ENCODE measurements at places on chromosomes 6 and 20.

DNA sequence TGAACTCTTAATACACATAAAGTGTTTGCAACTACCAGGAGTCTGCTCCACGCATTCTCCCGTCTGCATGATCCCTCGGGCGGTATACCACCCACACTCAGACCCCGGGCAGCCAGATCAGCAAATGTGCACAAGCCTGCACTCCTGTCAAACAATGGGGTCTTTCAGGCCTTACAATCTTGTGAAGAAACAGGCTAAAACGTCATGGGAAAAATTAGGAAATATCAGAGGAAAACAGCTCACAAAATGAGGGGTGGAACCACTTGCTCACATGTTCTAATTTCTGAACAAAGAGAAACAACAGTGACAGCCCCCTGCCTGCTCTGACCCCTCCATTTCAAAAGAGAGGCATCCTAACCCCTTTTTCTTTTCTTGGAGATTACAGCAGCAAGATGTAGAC is 69.4 kb downstream of the BACH2 start:
- DNase-seq = no peak

- no peak for DNase-seq
Measured at GRCh38 chr6:159981403-159982245, 12.7 kb downstream of the IGF2R start.

DNA sequence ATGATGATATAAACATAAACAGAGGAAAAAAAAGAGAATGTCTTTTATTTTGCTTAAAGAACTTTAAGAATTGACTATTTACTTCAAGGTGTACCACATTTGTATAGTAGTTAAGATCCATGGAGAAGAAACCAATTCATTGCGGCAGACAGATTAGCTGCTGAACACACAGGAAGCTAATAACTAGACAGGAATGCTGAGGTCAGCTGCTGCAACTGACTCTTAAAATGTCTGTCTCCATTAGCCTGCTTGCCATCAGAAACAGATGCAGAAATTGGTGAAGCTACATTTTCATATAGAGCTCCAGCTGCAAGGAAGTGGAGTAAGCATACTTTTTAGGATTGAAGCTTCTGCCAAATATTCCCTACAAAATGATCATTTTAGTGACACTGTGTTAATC is 939.5 kb downstream of the EPHA7 start:
- DNase-seq = no peak

GRCh38 chr6:33641144-33641543 is 20.0 kb downstream of the ITPR3 start:
- no peak for DNase-seq

DNA sequence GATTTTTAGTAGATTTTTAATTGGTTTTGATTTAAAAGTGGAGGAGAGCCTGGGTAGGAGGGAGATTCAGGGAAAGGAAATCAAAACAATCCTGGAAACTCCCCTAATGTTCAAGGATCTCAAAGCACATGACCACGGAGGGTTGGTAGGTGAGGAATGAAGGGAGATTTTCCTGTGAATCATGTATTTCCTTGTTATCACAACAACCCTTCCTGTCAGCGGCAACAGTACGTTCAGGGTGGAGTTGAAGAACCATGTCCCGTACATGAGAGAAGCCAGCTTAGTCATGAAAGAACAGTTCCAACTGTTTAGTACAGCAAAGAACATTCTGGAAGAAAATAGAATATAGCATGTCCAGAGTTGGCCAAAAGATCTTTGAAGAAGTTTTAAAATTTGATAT is 79.4 kb upstream of the SCAF8 start:
- peak; percentile 27 for DNase-seq

- no peak for DNase-seq
Measured at GRCh38 chr20:15655295-15655874, 917.9 kb downstream of the KIF16B start.

DNA sequence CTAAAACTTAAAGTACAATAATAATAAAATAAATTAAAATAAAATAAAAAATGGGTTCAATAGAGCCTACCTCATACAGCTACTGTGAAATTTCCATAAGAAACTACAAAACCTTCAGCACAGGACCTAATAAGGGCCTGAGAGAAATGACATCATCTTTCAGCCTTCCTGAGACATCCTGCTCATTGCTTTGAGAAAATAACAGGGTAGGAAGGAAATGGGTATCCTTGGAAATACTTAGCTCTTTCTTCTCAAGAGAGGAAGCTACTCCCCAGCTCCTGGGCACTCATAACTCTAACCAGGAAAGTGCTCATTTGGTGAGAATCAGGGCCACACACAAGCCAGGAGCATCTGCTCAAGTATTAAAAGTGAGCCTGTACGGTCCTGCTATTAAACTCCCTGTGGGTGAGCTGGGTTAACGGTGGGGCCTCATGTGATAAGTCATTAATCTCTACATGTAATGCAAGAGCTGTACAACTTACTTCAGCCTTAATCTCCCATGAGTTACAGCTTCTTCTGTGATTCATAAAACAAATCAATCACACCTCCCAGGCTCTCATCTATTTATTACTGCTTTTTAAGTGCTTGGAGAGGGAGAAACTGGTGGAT is 141.4 kb downstream of the MAFB start:
- DNase-seq = no peak

GRCh38 chr20:11459090-11459890 is 458.4 kb upstream of the BTBD3 start:
- peak; percentile 17 for DNase-seq

DNA sequence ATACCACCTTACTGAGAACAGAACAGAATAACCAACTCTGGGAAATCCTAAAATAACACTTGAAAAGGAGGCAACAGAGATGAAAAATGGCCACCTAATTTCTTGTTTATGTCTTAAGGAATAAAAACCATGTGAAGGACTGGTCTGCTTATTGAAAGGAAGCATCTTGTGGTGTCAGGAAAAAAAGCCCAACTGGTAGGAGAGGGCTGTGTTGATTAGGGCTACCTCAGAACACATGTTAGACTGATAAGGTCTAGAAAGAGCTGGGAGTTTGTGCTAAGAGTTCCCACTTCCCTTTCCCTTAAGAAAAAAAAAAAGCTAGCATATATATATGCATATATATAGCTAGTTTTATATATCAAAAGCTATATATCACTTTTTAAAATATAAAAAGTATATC is 425.3 kb upstream of the BTBD3 start:
- DNase-seq = no peak

DNA sequence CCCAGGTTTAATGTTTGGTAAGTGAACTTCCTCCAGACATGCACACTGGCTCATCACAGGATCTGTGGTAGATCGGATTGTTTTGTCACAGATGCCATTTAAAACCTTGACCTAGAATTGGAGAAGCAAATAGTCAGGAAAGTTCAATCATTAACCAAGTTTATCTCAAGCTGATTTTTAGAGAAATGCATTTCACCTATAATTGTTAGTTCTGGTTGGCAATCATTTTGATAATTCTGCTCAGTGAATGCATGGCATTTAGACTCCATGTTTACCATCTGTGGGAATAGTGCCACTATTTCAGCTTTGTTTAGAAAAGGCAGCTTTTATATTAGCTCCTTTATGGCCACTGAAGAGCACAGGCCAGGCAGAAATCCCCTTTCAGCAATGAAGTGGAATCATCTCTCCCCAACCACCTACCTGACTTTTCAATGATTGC is 73.9 kb upstream of the IPCEF1 start:
- DNase-seq = no peak

GRCh38 chr6:112061605-112062004 is 7.7 kb downstream of the CCN6 start:
- DNase-seq = no peak

GRCh38 chr6:35945650-35946025 is 24.7 kb upstream of the SRPK1 start:
- DNase-seq = no peak

DNA sequence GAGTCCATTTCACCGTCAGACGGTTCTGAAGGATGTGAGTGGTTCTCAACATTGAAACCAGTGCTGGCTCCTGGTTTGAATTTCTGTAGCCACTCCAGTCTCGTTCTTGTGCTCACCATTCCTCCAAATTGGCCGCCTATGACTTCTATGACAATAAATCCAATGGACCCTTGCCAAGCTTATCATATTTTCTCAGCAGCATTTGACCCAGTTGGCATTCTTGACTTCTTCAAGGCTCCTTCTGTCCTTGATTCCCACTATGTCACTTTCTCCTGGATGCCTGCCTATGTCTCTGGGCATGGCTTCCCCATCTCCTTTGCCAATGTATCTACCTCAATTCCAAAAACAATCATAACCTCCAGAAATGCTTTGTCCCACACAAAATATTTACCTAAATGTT is 756.0 kb upstream of the NRSN1 start:
- no peak for DNase-seq

DNA sequence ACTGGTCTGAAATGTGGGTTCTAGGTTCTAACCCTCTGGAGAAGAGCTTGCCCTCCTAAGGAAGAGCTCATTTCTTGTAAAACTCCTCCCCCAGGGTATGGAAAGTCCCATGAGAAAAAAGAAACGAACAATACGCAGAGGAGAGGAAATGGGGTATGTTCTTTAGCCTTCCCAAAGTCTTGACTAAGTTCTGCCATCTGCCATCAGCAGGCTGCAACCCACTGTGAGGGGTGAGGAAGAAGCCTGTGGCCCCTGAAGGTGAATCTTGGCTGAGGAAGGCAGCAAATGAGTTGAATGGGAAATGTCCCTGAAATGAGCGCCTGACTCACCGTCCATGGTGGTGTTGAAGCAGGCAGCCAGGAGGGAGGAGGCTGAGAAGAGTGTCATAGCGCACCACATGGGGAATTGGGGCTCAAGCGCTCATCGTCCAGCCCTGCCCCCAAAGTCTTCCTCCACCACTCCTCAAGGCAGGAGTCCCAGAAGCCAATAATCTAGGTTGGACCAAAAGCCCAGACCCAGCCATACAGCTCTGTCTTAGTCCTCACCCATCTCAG is 10.4 kb upstream of the MATN4 start:
- no peak for DNase-seq

All from GM04503 (cell line).